ENCODE measurements at places on chromosomes 1 and 21.
A peak's percentile ranks its signal among the peaks of the same experiment; 100 is the strongest.

GRCh38 chr1:116224561-116224960 lies 113.4 kb downstream of the MAB21L3 start:
- DNase-seq, result no peak

DNA sequence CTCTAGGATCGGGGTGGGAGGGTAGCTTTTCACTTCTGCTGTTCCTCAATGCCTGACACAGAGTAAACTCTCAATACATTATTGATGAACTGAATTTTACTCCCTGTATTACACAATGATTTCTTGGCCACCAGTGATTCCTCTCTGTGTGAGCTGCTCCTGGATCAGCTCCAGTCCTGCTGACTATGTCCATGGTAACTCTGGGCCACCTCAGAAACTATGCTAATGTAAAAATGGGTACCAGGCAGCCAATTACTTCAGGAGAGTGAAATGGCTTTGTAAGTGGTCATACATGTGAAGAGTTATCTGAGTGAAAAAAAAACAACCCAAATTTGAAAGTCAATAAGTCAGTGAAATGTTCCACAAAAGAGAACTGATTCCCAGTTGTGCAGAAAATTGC lies 311.0 kb downstream of the KCNH1 start:
- no peak for DNase-seq

DNA sequence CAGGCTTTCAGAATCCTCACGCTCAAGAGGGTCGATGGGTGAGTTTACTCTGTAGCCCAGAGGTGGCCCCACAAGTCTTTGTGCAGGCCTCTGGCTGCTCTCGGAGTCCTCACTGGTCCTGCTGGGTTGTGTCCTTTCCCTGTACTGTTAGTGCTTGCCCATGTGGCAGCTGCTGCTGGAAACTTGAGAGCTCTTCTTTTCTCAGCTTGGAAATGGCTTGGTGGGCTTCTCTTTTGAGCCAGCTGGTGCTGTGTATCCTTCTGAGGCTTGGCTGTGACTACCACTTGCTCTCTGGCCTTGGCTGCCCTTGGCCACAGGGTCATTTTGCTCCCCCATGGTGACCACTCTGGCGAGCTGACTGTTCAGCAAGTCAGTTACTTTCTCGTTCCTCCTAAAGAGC lies 82.2 kb upstream of the LMO4 start:
- no peak for DNase-seq

GRCh38 chr1:46484783-46485490 lies 4.7 kb upstream of the DMBX1 start:
- no peak for DNase-seq

GRCh38 chr1:17155257-17155920 lies 36.1 kb upstream of the PADI2 start:
- no peak for DNase-seq

DNA sequence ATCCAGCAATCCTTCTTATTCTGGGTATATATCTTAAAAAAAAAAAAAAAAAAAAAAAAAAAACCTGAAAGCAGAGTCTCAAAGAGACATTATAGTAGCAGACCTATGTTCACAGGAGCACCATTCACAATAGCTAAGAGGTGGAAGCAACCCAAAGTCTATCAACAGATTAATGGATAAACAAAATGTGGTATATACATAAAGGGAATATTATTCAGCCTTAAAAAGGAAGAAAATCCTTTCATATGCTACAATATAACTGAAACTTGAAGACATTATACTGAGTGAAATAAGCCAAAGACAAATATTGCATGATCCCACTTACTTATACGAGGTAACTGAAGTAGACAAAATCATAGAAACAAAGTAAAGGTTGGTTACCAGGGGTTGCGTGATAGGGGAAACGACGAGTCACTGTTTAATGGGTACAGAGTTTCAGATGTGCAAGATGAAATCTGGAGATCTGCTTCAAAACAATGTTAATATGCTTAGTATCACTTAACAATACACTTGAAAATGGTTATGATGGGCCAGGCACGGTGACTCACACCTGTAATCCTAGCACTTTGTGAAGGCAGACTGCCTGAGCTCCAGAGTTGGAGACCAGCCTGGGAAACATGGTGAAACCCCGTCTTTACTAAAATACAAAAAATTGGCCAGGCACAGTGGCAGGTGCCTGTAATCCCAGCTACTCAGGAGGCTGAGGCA lies 29.5 kb downstream of the PIK3R3 start:
- no peak for DNase-seq

GRCh38 chr1:232806186-232806510 lies 932 bp downstream of the MAP10 start:
- no peak for DNase-seq

DNA sequence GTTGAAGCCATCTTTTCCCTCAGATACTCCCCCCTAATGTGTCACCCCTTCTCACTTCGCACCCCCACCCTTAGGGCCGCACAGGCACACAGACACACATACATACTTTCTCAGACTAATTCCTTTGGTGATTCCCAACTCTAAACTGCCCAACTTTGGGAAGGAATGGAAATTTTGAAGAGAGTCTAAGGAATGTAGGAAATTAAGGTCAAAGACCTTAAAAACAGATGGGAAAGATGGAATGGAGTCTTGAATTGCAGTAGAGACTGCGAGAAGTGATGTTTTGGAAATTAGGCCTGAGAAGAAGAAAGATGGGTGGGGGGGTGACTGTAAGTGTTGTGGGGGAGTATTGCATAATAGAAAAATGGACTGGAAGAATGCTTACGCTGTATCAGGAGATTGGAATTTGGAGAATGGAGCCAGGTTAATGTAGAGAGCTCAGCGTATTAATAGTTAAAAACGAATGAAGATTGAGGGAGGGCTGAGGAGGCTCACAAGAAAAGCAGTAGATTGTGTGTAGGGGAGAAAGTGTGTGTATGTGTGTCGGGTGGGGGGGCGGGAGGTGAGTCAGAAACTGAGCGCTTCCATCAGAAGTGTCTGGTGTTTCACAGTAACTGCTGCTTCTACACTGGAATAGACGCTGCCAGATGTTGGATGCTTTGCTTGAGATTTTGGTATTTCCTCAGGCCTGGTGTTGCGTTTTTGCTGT lies 1.7 kb downstream of the PIP5K1A start:
- peak; percentile 23 for DNase-seq

GRCh38 chr1:75129983-75130789 lies 4.0 kb upstream of the LHX8 start:
- DNase-seq, result no peak

- DNase-seq, result peak; percentile 67
These were observed 29.9 kb upstream of the RPTN start for GRCh38 chr1:152188673-152189591.

- DNase-seq, result no peak
These were observed 367 bp downstream of the WNT2B start for GRCh38 chr1:112509005-112509659.

DNA sequence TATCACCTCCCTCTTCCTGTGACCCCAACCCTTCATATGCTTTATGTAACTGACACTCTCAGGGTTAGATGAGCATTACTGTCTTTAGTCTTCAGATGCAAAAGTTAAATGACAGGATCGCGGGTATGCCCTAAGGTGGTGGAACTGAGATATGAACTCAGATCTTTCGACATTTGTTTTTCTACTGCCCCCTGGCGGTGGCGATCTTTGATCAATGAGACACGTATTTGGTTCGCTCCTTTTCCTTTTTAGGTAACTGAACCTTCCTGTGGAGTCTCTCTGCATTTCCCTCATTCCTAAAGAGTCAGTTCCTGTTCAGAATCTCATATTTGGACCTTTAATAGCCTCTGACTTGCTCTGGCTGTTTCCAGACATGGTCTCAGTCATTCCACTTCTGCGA lies 47.8 kb upstream of the ZP4 start:
- peak; percentile 28 for DNase-seq

GRCh38 chr1:52633291-52633754 lies 355 bp downstream of the SHISAL2A start:
- DNase-seq, result peak; percentile 53

DNA sequence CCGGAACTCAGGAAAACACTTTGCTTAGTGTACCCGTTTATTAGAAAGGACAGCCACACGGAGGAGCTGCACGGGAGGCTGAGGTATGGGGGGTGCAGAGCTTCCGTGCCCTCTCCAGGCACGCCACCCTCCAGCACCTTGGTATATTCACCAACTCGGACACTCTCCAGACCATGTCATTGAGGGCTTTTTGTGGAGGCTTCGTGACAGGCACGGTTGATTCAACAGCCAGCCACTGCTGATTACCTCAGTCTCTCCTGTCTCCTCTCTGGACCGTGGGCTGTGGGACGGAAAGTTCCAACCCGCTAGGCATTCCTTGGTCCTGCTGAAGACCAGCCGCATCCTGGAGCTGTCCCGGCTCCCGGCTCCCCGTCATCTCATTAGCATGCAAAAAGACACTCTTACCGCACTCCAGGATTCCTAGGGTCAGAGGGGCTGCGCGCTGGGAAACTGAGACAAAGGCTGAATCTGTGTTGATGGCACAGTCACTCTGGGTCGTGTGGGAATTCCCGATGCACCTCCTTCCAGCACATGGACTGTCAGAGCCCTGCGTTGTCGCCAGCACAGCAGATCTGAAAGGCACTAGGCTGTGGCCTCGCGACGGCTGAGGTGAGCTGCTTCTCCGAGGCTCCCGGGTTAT lies 65.6 kb downstream of the PRKCZ start:
- no peak for DNase-seq

- DNase-seq, result no peak
These were observed 116.5 kb downstream of the TBX15 start for GRCh38 chr1:118871582-118872171.

DNA sequence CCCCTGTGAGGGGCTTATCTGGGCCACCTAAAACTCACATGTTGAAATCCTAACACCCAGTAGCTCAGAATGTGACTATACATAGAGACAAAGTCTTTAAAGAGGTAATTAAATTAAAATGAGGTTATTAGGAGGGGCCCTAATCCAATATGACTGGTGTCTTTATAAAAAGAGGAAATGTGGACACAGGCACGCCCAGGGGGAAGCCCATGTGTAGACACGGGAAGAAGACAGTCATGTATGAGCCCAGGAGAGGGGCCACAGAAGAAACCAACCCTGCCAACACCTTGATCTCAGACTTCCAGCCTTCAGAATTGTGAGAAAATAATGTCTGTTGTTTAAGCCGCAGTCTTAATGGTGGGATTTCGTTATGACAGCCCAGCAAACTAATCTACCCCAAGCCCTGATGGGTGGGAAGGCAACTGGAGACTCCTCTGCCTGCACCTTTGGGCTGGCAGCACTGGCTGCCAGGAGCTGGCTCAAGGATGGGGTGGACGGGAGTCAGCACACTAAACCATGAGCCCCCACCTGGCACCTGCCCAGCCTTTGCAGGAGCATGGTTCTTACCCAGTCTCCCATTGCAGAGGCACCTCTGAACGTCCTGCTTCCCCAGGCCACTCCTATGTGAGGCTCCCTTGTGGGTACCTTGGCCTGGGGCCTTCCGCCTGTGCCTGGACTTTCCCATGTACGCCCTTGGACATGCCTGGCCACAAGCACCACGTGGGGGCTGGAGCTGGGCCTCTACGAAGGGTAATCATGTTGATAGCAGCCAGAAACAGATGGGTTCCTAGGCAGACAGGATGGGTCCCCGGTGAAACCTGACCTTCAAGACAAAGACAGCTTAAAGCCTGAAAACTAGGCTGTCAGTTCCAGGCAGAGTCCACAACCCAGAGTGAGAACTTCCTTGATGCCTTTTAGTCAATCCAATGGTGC lies 57.1 kb upstream of the DMRTB1 start:
- DNase-seq, result no peak

DNA sequence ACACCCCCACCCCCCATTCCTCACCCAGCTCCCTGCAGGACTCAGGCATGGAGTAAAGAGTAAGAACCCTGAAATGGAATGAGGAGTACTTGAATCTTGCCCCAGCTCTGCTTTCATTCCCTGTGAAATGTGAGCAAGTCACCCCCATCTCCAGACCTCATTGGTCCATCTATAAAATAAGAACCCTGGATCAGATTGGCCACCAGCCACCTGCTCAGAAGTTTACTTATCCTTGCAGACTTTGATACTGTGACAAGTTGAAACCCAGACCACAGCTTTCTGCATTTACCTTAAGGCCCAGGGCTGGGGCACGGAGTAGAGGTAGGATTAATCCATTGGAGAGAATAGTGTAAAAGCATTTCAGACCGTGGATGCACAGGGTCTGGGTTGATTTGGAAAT lies 2.2 kb downstream of the KISS1 start:
- DNase-seq, result no peak

GRCh38 chr1:229254910-229255541 lies 15.9 kb upstream of the RAB4A start:
- DNase-seq, result no peak

- DNase-seq, result no peak
These were observed 1.6 kb upstream of the PTPN7 start for GRCh38 chr1:202162047-202162417.

DNA sequence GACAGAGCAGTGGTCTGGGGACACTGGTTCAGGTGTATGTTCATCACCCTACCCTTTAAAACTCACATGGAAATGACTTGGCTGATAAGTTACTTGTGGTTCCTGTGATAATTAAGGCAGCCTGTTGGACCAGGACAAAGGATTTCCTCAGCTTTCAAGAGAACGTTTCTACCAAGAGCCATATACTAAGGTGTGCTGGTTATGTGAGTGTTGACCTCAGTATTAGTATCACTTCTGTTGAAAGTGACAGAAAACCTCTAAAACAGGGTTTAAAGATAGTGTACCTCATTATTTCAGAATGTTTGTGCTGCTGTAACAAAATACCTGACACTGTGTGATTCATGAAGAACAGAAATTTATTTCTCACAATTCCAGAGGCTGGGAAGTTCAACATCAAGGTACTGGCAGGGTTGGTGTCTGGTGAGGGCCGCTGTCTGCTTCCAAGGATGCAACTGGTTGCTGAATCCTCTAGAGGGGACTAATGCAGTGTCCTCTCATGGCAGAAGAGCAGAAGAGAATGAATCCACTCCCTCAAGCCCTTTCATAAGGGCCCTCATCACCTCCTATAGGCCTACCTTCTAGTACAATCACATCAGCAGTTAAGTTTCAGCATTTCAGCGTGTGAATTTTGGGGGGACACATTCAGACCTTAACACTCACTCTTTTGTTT lies 54.9 kb downstream of the UCK2 start:
- no peak for DNase-seq

DNA sequence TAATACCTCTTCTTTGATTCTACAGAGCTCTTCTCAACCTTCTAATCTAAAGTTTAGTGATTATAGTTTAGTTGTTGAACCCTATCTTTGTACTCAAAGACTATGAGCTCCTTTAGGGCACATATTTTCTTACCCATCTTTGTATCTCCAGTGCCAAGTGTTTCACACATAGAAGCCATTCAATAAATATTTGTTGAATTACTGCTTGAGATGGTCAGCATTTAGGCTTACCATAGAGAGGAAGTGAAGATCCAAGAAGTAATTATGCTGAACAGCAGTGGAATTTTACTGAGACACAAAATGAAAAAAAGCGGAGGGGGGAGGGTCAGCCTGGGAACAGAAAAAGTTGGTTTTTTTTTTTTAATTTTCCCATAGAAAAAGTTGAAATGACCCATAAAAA lies 21.9 kb downstream of the PIK3R3 start:
- no peak for DNase-seq

DNA sequence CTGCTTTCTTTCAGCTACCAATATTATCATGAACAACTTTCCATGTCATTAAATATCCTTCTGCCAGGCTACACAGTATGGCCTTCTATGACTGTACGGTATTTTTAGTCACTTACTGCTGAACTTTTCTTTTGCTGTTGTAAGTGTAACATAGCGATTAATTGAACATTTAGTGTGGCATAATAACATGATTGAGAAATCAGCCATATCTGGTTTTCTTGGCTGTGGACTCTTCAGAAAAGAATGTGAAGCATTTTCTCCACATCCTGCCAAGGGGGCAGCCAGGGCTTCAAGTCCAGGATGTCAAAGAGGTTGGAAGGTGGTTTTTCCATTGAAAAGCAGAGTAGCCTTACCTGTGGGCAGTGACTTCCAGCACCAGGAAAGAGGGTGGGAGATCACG lies 8.8 kb upstream of the AHCYL1 start:
- DNase-seq, result no peak
